LNCaP clone FGC (cell line): ENCODE measurements at places on chromosomes 3 and 15.

DNA sequence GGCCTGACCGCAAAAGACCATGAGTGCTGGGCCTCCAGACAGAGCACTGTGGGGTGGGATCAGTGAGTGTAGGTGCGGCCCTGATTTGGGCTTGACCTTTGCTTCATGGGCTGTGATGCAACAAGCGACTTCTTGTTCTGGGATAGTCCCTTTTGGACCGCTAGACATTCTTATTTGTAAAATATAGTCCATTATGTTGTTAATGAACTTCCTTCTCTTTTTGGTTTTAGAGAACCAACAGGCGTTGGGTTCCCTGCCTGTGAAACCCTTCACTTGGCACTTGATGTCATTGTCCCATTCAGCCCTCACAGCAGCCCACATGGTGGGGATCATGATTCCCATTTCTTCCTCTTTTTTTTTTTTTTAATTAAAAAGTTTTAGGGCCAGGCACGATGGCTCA is 15.8 kb upstream of the TRH start:
- DNase-seq, result no peak

DNA sequence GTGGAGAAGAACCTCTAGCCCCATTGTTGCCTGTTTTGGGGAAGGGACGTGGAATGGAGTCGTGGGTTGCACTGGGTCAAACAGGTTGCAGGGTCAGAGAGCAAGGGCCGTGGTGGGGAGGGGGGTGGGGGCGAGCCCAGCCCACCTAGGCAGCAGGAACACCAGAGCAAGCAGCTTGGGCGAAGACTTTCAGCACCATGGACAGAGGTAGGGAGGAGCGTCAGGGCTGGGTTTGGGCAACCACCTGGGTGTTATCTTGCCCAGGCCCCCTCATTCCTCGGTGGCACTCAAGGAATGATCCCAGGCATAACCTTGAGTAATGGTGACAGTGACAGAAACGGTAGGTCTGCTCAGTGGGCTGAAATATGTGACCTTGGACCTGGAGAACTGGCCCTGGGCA is 45.9 kb upstream of the TMEM115 start:
- DNase-seq, result no peak

DNA sequence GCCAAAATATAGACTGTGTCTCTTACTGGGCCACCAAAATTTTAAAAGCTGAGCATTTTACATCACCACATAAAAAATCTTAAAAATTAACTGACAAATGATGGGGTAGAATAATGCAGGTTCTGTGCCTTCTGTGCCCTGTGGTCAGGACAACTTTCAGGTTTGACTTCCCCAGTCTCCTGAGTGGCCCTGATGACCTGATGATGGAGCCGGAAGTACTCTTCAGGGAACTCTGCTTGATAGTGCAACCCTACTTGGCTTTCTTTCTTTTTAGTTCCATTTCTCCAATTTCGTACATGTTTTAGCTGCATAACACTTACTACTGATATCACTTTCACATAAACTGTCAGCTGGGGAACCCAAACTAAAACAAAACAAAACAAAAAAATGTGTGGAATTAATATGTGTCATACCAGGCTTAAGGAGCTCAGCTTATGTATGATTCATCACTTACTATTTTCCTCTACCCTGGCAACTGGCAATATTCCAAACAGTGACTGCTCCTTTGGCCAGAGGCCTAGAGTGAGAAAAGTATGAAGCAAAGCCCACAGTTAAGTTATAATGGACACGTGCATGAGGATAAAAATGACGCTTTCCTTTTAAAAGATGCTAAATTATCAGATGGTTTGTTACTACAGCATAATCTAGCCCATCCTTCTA is 194.3 kb downstream of the BCHE start:
- DNase-seq, result peak; percentile 47

DNA sequence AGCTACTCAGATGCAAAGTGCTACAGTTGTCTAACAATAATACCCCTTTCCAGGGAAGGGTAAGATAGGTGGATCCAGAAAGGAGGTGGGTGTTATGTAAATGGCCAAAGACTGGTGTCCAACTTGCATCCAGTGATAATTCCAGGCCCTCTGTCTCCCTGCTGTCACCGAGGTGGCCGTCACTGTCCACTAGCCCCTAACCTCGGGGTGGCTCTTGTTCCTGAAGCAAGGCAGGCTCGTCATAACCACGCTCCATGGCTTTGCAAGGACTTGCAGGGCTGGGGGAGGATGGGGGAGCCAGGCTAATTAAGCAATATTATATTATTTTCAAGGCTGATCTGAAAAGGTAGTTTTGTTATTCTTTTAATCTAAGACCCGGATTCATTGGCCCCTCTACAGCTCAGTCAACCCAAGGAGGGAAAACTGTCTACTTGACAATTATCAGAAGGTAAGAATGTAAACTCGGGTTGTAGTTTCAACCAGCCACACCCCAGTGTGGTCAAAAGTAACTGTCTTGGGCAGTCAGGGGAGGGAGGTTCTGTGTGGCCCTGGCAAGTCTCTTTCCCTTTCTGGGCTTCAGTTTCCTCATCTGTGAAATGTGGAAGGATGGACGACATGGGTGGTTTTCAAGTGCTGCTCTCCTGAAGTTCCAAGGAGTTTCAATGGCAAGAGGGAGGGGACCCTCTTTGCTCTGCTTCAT is 220.1 kb upstream of the BHLHE40 start:
- DNase-seq, result no peak

DNA sequence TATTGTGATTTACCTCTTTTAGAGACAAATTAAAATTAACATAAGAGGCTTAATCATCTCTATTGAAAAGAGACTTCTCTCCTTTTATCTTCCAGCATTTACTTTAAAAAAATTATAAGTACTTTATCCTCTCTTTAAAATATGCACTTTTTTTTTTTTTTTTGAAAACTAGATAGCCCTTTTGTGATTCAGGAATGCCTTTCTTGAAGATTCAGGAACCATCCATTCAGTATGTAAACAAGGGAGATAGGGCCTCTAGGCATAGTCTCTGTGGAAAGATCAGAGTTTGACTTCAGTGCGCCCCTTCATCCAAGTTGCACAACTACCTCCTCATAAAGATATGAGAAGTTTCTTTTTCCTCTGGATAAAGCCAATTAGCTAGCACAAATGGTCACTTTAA is 1163.7 kb downstream of the SI start:
- DNase-seq, result no peak

DNA sequence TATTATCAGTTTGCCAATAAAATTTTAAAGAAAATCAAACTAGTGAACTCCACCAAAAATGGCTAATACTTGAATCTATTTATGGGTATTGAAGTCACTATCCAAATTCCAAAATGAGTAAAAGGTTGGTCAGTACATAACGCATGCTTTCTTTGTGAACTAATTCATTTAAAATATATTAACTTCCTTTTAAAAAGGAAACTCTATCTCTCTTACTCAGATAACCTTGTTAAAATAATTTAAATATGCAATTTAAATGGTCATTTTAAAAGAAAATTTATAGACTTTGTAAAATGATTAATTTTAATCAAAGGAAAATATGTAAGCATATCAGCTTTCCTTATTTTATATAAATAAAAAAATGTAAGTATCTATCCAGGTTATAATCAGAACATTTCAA is 419.4 kb upstream of the ZNF385D start:
- DNase-seq, result no peak

- DNase-seq, result no peak
These were observed 375.9 kb upstream of the NAALADL2 start for GRCh38 chr3:174483254-174483653.

DNA sequence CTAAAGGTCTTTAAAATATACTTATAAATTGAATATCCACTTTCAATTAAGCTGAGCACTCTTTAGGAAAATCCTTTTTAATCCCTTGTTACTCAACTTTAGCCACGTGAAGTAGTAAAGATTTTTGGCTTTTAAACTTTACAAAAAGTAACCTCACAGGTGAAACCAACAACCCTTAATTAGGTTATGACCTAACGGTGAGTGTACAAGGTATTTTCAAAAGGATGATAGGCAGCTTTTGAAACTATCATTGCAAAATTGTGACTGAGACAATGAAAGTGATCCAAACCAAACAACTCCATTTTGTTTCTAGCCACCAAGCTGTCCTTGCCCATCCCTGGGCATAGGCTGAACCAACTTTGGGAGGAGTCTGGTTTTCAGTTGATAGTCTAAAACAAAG is 940.2 kb downstream of the OTOL1 start:
- DNase-seq, result no peak

- DNase-seq, result no peak
These were observed 412.1 kb upstream of the DPH6 start for GRCh38 chr15:35958021-35958420.

DNA sequence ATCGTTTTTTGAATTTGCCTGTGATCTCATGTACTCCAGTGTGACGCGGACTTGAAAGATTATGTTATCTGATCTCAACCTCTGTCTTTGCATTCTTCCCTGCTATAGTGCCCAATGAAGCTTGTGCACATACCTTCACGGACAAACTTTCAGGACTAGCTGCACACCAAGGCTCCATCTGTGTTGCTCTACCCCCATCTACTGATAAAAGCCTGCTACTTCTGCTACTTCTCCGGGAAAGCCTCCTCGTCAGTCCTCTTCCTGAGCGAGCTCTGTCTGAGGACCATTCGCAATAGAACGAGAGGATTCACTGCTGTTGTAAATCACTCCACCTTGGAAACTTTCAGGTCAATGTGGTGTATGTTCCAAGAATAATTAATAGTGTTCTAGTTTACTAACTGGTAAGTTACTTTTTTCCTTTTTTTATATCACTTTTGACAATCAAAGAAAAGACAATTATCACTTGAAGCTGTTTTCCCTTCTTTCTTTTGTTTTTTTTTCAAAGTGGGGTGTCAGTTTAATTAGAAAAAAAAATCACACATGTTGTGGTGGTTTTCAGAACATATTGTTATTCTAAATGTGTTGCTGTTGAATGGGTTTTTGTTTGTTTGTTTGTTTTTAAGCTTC is 217.6 kb downstream of the ARRDC4 start:
- DNase-seq, result peak; percentile 46

- no peak for DNase-seq
These were observed 87.4 kb downstream of the ITPR1 start for GRCh38 chr3:4580346-4581123.

DNA sequence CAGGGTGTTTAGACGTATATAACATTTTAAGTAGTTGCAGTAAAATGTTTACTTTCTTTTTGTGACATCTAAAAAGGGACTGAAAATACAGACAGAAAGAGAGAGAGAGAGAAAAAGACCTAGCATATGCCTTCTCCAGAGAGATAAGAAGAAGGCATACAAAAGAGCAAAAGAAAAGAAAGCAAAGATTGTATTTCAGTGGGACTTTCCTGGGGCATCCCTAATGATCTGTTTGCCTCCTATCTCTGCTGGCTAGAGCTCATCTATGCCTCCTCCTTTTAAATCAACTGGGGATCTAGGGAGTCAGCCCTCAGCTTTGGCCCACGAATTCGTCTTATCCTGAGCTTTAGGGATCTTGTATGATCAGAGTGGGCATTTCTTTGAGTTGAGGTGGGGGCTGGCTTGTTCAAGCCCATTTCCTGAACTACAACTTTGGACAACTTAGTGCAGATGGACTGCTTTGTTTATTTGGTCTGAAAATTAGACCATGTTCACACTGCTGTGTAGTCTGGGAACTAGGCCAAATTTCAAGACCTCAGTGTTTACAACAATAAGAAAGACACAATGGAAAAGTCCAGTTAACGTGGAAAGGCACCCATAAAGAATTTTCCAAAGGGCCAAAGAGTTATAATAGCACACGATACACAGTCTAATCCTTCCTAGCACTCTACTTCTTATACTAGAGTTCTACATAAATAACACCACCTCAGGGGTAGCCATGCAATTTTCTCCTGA is 61.0 kb downstream of the ATP8B4 start:
- DNase-seq, result peak; percentile 13

- no peak for DNase-seq
These were observed 33.1 kb downstream of the CMTM7 start for GRCh38 chr3:32424581-32425250.

DNA sequence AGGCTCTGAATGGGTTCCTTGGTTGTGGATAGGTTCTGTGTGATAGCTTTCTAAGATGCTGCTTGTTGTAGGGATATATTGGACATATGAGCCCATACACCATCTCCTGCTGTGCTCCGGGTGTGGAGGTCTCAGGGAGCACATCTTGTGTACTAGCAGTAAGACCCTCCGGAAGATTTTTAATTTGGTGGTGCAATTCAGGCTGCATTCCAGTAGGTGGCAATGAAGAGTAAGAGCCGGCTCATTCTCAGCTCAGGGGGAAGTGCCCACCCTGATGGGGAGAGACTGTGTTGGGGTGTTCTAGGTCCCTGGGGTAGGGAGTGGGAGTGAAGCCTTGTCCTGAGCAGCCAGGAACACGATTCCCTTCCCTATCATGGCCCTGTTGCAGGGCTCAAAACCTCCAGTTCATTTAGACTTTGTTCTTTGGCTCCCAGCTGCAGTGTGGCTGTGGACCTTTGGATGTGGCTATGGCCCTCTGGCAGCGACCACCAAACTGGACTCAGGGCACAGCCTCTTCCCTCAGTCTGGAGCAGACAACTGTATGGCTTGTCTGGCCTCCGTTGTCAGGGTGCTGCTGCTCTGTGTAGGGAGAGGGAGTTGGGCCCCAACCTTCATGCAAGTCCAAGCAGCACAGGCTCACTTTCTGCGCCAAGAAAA is 104.7 kb downstream of the UNC13C start:
- no peak for DNase-seq

- no peak for DNase-seq
These were observed 19.0 kb downstream of the PAK6 start for GRCh38 chr15:40257656-40258450.

DNA sequence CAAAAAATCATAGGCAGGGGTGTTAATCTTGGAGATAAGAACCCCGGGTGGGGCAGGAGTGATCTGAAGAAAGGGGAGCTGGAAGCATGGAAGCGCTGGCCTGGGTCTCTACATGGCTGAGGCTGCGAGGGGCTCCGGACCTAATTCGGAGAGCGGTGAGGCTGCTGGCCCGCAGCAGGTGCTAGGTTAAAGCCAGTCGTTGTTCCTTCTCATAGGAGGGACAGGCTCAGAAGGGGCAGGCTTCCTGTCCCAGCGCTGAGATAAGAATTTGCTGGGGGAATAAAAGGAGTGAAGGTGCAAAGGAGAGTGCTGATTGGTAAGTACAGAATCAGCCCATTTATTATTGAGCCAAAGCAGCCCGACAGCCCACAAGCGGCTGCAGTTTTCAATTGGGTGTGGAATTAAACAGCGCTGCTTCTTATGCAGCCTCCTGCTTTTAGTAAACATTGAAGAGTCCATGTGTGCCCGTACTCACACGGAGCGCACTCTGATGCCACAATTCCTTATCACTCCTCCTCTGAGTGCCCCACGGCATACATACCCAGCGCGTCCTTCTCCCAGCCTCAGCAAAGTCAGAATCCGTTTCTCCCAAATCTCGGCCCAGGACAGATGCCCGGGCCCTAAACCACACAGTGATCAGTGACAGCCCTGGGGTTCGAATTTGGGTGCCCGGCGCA is 17.1 kb downstream of the CHST13 start:
- no peak for DNase-seq

DNA sequence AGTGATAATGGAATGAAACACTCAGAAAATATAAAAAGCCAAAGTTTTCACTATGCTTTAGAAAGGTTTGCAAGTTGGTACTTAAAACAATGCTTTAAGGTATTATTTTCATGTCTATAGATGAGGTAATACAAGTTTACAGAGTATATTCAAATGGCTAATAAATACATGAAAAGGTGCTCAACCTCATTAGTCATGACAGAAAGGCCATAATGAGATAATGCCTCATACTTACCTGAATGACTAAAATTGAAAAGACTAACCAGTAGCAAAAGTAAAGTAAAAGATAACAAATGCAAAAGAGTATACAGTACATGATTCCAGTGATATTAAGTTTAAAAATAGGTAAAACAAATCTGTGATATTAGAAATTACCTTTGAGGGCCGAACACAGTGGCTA is 163.8 kb downstream of the SUCLG2 start:
- no peak for DNase-seq

- DNase-seq, result peak; percentile 58
These were observed 110.1 kb downstream of the DNAH12 start for GRCh38 chr3:57434041-57434440.
